ENCODE measurements at places on chromosomes 7 and 10.

- DNase-seq: no peak
These were observed 578.7 kb upstream of the NRP1 start for GRCh38 chr10:33913194-33913593.

GRCh38 chr10:94218493-94219183 lies 144.1 kb downstream of the NOC3L start:
- DNase-seq: no peak

DNA sequence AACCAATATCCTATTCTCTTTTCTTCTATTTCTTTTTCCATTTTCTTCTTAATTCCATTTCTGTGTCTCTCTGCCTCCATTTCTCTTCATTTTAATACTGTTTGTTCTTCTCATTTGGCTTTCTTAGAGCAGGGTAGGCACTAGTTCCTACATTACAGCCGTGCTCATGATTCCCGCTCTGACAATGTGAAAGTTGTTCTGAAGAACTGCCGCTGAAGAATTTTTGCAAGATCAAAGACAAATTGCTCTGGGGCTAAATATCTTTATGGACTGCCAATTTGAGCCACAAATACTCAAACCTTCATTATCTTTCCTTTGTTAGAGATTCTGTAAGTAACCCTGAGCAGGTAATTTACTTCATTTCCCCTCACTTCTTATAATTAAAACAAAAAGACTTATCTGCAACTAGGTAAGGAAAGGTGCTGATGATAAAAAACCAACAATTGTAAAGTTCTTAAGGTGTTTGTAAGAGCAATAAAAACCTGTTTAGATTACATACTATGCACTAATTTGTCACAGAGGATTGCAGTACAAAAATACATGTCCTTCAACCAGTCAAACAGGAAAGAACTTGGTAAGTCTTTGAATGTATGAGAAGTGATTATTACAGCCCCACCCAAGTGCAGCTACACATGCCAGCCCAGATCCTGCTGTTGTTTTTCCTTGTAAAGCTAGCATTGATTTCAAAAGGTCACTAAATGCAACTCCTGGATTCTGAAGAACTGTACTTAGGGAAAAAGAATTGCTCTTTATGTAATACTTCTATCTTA lies 127.5 kb downstream of the COL28A1 start:
- no peak for DNase-seq

DNA sequence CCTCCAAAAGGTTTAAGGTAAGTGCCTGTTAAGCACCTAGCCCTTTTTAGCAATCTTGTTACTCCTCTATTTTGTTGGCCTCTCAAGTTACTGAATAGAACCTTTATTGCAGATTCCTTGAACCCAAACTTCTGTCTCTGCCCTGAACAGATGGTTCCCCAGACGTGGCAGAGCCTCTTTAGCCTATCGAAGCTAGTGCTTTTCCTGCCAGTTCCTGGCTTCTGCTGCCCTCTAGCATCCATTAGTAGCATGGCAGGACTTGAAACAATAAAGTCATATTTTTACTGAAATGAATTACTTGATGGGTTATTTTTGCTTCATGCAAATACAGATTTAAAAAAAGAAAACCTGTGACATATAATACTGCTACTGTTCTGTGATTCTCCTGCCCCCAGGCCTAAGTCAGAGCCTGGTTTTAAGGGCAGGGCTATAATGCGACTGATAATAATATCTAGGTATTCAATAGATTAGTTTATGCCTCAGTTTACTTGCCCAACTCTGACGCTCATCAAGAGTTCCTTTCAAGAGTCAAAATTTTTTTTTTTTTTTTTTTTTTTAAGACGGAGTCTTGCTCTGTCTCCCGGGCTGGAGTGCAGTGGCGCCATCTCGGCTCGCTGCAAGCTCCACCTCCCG lies 84.3 kb upstream of the PHF14 start:
- DNase-seq: no peak

DNA sequence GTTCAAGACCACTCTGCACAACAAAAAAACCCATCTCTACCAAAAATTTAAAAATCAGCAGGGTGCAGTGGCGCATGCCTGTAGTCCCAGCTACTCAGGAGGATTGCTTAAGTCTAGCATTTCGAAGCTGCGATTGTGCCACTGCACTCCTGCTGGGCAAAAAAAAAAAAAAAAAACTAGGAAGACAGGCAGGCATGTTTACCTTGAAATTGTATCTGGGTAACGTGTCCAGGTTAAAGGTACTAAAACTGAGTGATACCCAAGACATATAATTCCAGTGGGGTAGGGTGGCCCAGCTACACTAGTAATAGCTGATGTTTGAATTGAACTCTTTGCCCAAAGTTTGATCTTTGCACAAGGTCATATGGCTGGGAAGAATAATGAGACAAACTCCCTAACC lies 16.2 kb downstream of the GHITM start:
- DNase-seq: no peak

DNA sequence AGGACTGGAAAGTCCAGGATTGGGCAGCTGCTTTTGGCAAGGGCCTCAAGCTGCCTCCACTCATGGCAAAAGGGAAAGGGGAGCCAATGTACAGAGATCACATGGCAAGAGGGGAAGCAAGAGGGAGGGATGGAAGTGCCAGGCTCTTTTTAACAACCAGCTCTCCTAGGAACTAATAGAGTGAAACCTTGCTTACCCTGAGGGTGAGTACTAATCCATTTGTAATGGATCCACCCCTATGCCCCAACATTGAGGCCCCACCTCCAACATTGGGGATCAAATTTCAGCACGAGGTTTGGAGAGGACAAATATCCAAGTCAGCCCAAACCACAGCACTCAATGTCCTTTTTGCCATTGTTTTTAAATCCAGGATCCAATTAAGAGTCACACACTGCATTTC lies 12.5 kb downstream of the HABP2 start:
- DNase-seq: no peak

Data from cerebellar nuclear complex (tissue), 1 donor.